Stimulated activated CD4-positive, alpha-beta T cell treated with anti-CD3 and anti-CD28 coated beads, Interleukin-15, amount 100 ng/mL, for 1 hour (primary cell): ENCODE measurements at places on chromosomes 5 and 9.

DNA sequence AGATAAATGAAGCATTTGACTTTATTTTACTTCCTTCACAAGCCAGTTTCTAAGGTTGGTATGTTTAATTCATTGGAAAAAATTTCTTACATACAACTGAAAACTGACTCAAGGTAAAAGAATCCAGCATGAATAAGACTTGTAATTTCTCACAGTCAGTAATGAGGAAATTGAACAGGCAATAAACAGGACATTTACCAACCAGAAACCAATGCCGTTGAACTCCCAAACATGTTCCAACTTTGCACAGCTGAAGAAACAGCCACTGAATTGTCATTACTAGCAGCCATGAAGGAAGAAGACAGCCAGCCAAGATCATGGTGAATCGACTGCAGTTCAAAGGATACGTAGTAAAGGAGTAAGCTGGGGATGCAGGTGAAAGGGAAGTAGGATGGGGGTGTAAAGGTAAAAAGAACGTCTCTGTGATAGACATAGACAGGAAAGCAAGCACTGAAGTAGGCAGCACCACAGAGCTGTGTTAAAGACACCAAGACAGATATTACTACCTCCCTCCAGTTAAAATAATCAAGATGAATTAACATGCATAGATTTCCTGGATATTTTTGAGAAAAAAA, 21.3 kb upstream of the SLC12A2 start:
- DNase-seq = no peak

DNA sequence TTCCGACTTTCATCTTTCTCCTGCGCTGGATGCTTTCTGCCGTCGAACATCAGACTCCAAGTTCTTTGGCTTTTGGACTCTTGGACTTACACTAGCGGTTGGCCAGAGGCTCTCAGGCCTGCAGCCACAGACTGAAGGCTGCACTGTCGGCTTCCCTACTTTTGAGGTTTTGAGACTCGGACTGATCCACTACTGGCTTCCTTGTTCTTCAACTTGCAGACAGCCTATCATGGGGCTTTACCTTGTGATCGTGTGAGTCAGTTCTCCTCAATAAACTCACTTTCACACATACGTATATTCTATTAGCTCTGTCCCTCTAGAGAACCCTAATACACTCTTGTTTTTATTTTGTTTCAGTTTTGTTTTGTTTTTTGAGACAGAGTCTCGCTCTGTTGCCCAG, 10.3 kb downstream of the FKBP15 start:
- no peak for DNase-seq

GRCh38 chr9:94554439-94555331, at the start of gene PCAT7:
TSS of gene PCAT7 (plus strand) at chr9:94555083.
- no peak for DNase-seq

DNA sequence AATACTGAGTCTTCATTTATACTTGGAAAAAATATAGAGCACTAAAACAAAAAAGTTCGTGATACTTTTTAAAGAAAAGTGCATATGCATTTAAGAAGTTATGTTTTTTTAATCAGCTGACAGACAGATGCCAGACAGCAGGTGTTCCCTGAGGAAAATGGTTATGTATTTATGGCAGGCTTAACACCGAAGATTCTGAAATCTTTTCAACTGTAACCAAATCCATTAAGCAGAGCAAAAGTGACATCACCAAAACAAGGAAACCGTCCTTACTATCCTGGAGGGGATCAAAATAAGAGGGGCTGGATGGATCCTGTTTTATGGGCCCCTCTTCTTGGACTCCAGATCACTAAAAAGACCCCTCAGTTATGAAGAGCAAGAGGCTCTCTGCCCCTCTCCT, 404.9 kb upstream of the ADAMTS16 start:
- no peak for DNase-seq

DNA sequence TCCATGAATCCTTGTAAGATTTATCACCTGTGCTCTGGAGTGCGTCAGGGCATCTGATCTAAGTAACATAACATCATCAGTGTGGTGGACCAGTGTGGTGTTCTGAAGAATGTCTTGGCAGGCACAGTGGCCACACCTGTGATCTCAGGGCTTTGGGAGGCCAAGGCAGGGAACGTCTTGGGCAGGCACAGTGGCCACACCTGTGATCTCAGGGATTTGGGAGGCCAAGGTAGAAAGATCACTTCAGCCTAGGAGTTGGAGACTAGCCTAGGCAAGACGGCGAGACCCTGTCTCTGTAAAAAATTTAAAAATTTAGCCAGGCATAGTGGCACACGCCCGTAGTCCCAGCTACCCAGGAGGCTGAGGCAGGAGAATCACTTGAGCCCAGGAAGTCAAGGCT, 185.5 kb downstream of the CACNA1B start:
- DNase-seq = no peak

DNA sequence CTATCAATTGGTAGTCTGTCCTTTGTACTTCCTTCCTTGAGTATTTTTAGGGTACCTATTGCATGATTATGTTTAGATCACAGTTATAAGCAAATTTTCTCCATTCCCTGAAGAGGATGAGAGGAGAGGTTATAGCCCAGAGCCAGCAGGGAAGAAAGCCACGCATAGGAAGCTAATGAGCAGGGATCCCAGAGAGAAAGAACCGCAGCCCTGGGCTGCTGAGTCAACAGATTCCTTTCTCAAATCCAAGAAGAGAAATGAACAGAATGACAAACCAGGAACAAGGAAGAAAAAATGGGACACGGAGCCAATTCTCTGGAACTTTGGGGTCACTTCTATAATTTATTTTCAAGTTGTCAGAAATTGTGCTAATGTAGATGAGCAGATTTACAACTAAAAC, 284.5 kb downstream of the RFX3 start:
- no peak for DNase-seq

DNA sequence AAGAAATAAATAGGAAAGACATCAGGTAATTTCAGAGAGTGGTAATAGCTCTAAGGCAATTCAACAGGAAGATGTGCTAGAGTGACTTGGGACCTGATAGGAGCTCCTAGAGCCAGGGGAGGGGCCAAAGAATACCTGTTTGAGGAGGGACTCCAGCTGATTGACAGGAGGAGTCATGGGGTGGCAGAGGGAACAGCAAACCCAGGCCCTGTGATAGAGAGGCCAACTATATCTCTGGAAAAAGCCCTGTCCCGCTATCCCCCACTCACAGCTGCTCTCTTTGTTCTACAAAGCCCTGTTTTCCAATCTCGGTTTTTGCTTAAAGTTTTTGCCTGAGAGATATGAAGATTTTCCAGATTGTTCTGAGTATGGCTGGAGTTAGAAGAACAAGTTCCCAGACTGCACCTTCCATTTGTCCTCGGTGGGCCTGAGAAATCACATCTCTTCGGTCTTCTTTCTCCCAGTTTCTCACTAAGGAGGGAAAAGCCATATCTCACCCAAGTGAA, 9.0 kb upstream of the NSD1 start:
- DNase-seq = no peak

DNA sequence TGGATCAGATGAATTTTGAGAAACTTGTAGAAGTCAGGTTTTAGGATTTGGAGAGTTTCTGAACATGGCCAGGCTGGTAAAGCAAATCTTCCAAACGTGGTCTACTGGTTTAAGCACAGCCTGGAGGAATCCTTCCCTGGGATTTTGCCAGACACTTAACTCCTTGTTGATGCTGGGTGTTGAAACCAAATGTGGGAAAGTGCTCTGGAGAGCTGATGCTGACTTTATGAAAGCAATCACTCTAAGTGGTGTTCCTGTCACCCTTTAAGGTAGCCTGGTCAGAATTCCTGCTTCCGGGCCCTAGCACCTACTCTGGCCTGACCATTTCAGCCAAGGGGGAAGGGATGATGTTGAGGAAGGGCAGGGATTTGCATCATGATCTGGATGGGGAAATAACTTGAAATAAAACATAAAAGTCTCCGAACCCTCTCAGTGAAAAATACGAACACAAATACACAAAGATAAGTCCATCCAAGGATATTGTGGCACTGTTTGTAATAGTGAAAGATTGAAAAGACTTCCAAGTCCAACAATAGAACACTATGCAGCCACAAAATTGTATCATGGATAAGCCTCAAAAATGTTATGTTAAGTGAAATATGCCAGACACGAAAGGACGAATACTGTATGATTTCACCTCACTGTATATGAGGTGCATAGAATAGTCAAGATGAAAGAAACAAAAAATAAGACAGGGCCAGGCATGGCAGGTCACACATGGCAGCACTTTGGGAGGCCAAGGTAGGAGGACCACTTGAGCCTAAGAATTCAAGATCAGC, 57.7 kb downstream of the PDE6A start:
- no peak for DNase-seq

DNA sequence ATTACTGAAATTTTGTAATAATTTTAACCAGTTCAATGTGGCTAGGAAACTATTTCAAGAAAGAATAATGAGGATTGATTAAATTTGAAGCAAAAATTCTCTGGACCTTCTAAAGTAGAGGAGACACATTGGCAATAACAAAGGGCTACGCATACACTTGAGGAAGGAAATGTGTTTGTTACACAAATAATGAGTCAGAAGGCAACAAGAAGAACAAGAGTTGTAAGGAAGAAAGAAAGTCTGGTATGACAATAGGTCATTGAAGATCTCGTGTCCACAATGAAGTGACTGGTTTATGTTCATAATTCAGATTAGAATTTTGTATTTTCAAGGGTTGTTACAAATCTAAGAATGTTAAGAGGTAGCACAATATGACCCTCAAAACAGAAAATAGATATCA, 25.8 kb downstream of the ST8SIA4 start:
- DNase-seq = no peak

GRCh38 chr9:128109050-128109709, 18.3 kb downstream of the PTGES2 start:
- no peak for DNase-seq

GRCh38 chr5:163362840-163363371, 74.5 kb upstream of the CCNG1 start:
- DNase-seq = no peak

- DNase-seq = no peak
These were observed 134.5 kb downstream of the MTX3 start for GRCh38 chr5:79856456-79857055.

- no peak for DNase-seq
These were observed 328.8 kb downstream of the GADD45G start for GRCh38 chr9:89933578-89933977.

DNA sequence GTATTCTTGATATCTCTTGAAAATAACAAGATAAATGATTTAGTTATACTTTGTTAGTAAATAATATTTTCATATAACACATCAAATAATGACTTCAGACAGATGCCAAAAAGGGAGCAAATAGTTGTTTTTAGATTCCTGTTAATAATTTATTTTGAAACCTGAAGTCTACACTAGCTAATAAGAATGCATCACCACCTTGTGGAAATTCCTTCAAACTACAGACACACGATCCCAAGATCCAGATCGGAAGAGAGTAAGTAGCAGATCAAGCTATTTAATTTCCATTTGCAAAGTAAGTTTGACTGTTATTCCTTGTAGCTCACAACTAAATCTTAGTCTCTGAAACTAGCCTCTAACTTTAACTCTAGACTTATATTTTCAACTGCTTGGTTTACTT, 35.5 kb upstream of the ISL1 start:
- DNase-seq = no peak

- no peak for DNase-seq
These were observed 339.7 kb downstream of the NTRK2 start for GRCh38 chr9:85009251-85009650.

GRCh38 chr5:143279698-143280097, 123.8 kb downstream of the NR3C1 start:
- DNase-seq = no peak

GRCh38 chr9:124594673-124595072, 87.5 kb upstream of the NR5A1 start:
- no peak for DNase-seq

GRCh38 chr5:32147236-32147635, 26.9 kb downstream of the GOLPH3 start:
- DNase-seq = no peak

- DNase-seq = no peak
These were observed 6.4 kb downstream of the PRLR start for GRCh38 chr5:35223787-35224395.

DNA sequence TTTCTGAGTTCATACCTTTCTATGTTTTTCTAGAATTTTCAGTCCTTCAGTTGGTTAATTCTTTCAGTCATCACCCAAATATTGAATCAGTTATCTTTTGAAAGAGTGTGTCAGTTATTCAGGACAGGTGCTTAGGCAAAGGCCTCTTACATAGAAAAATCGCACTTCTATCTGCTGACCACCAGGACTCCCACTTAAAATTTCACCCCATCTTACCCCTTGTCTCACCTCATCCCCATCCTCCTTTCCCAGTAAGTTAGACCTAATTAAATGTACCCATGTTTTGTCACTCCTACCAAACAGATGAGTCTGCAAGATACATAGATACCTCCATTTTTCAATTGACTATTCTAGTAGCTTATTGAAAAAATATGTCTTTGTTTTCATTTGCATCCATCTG, 159.9 kb upstream of the PIK3R1 start:
- no peak for DNase-seq

DNA sequence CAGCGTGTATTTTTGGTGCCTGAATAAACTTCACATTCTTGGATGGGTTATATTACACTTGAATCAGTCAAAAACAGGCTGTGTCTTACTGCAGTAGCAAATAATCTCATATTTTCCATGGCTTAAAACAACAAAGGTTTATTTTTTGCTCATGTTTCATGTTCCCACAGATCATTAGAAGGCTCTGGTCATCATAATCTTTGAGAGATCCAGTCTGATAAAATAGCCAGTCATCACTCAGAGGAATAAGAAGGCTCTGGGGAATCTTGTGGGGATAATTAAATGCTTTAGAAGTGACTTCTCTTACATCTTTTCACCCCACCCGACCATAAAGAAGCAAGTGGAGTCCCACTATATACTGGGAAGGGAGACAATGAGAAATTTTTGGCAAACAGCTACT, 417.7 kb downstream of the PSAT1 start:
- DNase-seq = no peak

DNA sequence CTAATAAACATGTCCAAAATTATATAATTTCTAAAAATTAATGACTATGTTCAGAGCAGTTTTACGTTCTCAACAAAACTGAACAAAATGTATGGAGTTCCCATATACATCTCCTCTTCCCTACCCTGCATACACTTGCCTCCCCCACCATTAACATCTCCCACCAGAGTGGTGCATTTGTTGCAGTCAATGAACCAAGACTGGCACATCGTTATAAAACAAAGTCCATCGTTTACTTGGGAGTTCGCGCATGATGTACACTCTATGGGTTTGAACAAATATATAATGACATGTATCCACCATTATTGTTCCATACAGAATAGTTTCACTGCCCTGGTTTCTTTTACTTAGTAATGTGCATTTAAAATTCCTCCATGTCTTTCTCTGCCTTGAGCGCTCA, 130.1 kb downstream of the APBA1 start:
- no peak for DNase-seq

DNA sequence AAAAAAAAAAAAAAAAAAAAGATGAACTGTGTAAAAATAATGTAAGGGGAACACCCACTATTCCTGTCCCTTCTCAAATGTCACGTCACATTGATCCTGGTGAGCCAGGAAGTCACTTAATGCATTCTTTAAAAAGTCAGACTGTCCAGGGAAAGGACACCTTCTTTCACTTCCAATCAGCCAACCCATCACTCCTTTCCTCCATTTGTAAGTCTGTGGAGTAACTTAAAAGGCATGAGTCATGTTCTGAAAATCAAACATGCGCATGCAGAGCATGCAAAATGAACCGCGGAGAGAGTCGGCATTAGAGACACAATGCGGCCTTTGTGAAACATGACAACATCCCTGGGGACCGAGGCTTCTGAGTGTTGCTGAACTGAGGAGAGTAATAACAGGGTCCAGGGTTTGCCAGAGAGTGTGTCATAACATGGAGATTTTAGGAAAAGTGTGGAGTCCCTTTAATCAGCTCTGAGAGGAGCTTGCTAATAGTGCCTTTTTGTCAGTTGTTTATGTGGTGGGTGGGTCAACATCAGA, 77.6 kb upstream of the SEMA6A start:
- DNase-seq = no peak
